ENCODE measurements at places on chromosomes 16 and 17.

GRCh38 chr17:73232587-73233373, 28.9 kb downstream of the CPSF4L start:
- DNase-seq, result no peak

DNA sequence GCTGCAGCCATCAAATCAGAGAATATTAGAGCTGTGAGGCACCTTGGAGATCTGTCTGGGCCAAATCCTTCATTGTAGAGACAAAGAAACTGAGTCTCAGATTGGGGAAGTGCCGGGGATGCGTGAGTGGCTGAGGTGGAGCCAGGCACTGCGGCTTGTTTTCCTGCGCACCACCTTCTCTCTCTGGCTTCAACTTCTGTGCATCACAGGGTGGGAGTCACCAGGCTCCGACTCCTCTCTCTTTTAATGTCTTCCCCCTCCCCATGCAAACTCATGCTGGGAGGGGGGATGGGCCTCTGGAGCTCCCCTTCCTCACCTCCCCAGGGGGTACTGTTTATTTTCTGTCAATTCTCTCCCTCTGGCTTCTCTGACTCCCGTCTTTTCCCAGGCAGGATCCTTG, 8.7 kb upstream of the ETV4 start:
- no peak for DNase-seq

DNA sequence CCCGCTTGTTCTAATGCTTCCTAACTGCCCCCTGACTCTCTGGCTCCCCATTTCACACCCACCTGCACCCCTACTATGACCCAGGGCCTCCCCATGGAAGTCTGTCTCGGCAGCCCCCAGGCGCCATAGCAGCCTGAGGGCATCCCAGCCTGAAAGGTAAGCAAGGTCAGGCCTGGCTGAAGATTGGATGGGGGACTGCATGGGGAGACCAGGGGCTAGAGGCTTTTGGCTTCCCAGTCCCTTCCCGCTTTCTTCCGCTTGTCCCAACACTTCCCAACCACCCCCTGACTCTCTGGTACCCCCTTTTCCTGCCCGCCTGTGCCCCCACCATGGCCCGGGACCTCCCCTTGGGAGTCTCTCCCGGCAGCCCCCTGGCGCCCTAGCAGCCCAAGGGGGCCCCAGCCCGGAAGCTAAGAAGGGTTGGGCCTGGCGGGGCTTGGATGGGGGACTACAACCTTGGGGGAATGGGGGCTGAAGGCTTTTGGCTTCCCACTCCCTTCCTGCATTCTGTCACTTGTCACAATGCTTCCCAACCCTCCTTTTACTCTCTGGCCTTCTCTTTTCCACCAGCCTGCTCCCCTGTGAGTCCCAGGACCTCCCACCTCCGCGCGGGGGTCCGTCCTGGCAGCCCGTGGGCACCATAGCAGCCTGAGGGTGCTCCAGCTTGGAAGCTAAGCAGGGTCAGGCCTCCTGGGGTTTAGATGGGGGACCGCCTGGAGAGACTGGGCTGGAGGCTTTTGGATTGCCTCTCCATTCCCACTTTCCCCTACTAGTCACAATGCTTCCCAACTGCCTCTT, 2288.4 kb downstream of the TP53TG3F start:
- no peak for DNase-seq

DNA sequence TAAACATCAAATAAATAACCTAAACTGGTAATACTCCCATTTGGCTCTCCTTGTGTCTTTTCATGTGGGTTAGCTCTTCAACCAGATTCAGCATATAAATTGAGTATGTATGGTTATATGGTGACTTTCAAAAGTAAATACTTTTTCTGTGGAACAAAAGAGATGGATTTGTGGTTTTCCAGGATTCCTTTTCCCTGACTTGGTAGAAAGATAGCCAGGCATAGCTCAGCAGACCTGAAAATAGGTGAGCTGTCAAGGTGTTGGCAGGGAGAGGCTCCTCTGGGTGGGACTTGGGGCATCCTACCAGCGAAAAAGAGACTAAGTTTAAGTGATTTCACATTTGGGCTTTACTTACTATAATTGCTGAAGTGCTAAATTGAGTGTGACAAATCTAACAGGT, 80.3 kb downstream of the FTO start:
- no peak for DNase-seq

DNA sequence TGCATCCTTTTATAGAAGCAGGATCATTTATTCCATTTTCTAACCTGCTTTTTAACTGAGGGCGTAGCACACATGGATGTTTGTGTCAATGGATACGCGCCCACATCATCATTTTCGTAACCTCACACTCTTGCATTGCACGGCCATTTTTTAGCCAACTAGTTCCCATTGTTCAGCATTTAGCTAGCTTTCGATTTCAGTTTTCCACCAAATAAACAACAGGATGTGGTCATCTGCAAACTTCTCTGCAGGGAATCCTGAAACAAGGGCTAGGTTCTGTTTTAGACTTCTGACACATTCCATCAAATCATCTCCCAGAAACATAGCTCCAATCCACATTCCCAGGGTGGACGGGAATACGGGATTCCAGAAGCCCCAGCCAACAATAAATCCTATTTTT, 6.4 kb downstream of the CYB561 start:
- no peak for DNase-seq

DNA sequence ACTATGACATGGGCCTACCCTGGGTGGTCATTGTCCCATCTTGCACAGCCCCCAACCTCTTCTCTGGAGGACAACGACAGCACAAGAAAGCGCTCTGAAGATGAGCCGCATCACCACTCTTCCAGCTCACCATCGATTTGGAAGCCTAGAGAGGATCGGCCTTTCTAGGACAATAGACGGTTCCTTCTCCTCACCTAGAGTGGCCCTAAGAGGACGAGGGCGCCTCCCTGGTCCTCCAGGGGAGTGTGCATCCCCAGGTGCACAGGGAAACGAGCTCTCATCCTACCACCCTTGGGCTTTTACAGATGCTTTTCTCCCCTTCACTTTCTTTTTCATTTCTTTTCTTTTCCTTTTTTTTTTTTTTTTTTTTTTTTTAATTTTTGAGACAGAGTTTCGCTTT, 20.3 kb upstream of the SLC52A1 start:
- DNase-seq, result no peak

DNA sequence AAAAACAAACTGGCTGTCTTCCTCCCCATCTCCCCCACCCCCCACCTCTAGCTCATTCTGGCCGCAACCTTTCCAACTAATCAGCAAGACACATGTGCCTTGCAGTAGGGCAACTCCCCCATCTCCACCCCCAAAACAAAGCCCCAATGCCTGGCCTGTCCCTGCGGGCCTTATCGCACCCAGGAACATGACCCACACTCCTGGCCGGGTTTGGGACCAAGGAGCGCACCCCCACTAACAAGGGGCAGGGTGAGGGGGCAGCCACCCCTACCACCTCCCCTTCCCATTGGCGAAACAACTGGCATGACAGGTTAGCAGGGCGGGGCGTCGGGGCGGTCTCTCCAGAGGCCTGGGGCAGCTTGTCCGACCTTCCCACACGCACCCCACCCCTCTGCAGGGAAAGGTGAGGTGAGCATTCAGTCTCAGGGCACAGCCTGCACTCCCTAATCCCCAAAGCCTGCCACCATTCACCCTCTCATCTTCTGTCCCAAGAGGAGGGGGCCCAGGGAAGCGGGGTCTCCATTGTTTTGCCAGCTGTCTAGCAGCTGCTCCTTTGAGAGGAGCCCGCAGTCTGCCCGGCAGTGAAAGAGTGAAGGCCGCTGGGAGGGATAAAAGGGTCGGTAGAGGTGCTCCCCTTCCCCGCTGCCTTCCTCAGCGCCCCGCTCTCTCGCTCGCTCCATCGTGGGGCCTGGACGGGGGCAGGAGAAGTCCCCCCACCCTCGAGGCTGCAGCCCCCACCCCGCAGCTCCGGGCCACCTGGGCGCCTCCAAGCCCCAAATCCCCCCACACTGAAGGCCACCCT, 765 bp downstream of the MYO18A start:
- DNase-seq, result no peak

GRCh38 chr16:21590796-21591195, 8.6 kb upstream of the METTL9 start:
- no peak for DNase-seq

DNA sequence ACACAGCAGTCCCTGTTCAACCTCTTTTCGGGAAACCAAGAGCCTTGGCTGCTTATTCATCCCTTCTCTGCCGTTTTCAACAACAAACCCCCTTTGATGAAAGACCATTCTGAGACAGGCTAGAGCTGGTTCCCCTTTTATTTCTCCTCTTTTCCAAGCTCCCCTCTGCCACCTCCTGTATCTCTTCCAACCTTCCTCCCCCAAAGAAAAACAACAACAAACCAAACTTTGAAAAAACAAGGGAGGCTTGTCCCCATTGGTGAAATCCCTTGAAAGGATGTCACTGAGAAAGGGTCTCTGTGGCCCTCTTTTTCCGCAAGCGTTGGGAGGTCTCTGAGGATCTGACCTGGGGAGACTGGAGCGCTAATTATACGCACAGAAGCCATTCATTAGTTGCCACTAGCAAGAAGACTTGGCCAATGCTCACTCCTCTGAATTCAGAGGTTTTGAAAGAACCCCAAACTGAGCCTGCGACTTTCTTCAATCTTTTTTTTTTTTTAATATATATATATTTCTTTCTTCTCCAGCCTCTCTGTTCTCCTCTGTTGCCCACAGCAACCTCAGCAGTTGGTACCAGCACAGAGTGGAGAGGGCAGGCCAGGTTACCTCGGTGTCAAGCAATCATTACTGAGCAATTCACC, 101.4 kb downstream of the PITPNC1 start:
- DNase-seq, result no peak

DNA sequence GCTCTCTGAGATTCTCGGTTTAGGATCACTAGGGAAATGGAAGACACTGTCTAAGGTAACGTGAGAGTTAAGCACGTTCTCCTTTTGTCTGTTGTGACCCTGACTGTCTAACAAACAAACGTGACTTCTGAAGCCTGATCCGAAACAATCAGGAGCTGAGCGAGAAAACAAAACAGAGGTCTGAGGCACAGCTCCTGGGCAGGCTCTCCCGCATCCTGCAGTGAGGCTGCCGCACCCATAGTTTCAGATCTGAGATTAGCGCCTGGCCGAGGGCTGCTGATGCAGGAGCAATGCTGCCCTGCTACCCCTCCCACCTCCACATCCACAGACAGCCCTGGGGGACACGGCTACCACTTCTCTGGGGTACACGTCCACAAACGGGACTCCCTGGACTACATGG, 46.7 kb downstream of the RNF157 start:
- DNase-seq, result no peak

DNA sequence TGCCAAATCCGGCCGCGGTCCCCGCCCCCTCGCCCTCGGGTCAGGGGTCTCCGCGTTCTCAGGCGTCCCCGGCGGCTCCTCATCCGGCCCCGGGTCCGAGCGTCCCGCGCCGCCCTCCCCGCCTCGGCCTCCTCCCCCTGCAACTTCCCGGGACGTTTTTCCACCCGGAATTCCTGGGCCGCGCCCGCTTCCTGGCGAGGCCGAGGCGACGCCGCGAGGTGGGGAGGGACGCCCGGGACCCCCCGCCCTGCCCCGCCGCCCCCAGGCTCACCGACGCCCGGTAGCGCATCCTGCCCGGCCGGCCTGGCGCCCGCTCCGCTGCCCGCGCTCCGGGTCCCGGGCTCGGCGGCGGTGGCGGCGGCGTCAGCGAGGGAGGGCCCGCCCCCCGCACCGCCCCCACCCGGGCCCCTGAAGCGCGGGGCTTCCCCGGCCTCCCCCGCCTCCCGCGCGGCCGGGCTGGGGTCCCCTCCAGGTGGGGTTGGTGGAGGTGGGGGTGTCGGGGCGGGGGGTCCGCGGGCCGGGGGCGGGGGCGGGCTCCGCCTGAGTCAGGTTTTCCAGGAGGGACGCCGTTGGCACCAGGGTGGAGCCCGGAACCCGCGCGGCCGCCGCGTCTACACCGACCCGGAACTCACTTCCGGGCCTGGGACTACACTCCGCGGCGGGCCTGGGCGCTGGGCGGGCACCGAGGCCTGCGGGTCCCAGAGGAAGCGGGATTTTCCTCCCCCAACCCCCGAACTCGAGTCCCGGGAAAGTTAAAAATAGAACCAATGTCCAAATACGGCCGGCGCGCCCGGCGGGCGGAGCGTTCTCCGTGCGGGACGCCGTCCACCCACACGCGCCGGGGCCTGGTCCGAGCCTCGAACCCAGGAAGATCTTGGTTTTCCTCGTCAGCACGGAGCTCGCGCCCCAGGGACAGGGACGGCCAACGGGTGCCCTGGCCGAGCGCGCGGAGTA, 6.8 kb downstream of the MYO1C start:
- no peak for DNase-seq

DNA sequence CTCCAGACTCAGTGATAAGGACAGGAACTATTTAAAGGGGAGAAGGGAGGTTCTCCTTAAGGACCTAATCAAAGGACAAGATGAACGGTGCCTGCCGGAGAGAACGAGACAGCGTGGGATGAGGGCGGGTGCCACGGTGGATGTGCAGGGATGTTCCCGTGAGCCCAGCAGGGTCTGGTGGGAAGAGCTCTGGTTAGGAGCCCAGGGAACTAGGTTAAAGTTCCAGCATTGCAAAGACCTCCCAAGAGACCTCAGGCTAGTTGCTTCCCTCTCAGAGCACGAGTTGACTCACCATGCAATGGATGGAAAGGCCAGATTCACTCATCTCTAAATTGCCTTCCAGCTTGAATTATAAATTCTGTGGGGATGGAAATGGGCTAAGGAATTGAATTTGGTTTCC, 14.7 kb downstream of the CCR7 start:
- DNase-seq, result no peak

DNA sequence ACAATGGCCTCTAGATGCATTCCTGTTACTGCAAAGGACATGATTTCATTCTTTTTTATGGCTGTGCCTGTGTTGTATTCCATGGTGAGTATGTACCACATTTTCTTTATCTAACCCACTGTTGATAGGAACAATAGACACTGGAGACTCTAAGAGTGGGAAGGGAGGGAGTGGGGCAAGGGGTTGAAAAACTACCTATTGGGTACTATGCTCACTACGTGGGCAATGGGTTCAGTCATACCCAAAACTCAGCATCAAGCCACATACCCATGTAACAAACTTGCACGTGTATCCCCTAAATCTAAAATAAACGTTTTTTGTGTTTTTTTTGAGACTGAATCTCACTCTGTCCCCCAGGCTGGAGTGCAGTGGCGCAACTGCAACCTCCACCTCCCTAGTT, 47.1 kb upstream of the SCNN1B start:
- no peak for DNase-seq

- no peak for DNase-seq
These were observed 206.0 kb upstream of the CHMP6 start for GRCh38 chr17:80785477-80786178.

GRCh38 chr16:78509965-78510364, 410.5 kb downstream of the WWOX start:
- DNase-seq, result no peak

- no peak for DNase-seq
These were observed 13.5 kb upstream of the CACNG4 start for GRCh38 chr17:66950886-66951604.

DNA sequence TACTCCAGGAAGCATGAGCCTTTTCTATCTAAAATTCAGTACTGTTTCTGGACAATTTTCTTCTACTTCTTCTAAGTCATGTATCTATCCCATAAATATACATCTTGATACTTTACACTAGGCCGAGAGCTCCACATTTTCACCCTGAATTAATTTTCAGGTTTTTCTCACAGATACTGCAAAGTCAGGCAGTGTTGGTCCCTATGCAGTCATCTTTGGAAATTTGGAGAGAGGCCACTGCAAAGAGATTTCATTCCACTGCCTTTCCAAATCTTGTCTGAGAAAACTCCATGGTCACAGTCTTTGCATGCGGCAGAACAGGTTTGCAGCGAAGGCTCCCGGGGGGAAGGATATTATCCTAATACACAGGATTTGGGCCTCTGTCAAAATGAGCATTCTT, 28.2 kb downstream of the DUSP14 start:
- DNase-seq, result no peak

Measured in NCI-H2081 treated with DMSO at 0.1 percent for 48 hours (cell line).